ENCODE measurements at places on chromosomes 4 and X.

DNA sequence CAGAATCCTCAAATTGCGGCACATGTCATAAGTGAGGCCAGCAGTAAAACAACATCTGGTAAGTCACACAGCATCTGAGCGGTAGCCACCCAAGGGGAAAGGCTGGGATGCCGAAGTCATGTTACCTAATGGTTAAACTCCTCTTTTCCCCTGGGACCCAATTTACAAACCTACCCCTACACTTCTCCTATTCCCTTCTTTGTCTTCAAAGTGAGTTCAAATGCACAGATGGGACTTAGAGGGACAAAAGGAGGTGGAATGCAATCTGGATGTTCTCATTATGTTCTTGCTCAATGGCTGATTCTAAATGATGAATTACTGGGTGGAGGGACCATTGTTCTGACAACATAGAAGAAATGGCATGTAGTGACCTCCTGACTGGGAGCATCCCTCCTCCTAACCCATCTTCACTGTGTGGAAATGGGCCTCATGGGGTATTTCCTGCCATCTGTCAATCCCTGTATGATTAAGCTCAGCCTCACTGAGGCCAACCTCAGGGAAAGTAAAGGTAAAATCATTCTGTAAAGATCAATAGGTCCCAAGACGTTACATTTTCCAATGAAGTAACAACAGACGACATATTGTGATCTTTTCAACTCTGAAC is 8.5 kb downstream of the CD40LG start:
- no peak for DNase-seq

GRCh38 chr4:89298788-89299152 is 8.8 kb downstream of the GPRIN3 start:
- peak; percentile 39 for DNase-seq

GRCh38 chrX:153445106-153445855 is 575 bp downstream of the TREX2 start:
- DNase-seq = no peak

GRCh38 chrX:130110379-130111219 is at the start of gene ELF4:
TSS of gene ELF4 (minus strand) at chrX:130110497. CDS start at chrX:130081330, 29,167 bp downstream.
- DNase-seq = peak; percentile 29

DNA sequence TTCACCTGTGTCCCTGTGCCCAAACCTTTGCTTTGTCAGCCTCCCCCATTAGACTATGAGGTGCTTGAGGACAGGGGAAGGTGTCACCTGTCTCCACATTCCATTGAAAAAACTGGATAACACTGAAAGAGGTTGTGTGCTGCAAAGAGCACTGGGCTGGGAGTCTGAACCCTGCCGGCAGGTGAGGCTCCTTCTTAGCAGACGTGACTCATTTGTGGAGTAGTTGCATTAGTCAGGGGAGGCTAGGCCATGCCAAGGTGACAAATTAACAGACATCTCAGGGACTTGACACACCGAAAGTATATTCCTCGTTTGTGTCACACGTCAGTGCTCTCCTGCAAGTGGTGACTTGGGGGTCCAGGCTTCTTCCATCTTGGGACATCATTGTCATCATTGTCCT is 95.9 kb upstream of the STX18 start:
- DNase-seq = no peak

DNA sequence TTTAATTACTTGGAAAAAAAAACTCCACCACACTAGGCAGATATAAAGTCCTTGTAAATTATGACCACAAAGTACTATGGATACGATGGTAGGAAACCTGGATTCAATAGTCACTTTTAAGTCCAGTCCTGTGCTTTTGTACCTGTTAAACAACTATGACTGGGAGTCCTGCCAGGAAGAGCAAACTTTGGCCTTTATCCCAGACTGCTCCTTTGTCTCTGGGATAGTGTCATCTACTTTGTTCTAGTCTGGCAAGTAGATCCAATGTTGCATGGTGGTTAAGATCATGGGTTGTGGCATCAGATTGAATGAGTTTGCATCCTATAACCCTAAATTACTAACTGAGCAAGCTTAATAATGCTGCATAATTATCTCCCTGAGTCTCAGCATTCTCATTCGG is 175.3 kb upstream of the FGF13 start:
- DNase-seq = peak; percentile 22
